ENCODE measurements at places on chromosomes 2 and 18. TPM values are rescaled to one million over a fixed set of nuclear protein-coding genes. Genes with fewer than 3 reads are reported as not detected.

DNA sequence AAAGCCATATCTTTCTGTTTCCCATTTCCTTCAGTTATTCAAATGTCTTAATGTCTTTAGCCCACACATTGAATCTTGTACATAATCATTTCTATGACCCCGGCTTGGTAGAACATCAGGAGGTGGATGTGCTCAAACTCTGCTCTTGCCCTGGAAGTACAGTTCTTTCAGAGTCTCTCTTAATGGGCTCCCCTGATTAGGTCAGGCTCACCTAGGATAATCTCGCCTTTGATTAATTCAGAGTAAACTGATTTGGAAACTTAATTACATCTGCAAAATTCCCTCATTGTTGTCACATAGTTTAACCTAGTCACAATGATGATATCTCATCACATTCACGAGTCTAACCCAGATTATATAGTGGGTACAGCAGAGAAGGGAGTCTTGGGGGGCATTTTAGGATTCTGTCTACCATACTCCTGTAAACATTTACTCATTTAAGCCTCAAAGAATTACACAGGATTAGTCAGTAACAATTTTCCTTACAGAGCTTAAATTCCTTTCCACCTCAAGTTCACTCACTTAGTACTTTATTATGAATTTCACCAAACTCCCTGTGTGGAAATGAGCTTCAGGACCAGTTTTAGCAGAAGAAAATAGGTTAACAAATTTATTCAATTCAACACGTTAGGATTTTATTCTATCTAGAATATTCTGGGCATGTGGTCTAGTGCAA lies 135.5 kb downstream of the FHOD3 start:
- no peaks in the 10 kb centered on the region for H3K27me3 ChIP-seq
- no peaks in the 10 kb centered on the region for H3K4me1 ChIP-seq
- H3K36me3 ChIP-seq = no peaks in the 10 kb centered on the region
- no peak for DNase-seq

Gene CFC1
- not detected for total RNA-seq

DNA sequence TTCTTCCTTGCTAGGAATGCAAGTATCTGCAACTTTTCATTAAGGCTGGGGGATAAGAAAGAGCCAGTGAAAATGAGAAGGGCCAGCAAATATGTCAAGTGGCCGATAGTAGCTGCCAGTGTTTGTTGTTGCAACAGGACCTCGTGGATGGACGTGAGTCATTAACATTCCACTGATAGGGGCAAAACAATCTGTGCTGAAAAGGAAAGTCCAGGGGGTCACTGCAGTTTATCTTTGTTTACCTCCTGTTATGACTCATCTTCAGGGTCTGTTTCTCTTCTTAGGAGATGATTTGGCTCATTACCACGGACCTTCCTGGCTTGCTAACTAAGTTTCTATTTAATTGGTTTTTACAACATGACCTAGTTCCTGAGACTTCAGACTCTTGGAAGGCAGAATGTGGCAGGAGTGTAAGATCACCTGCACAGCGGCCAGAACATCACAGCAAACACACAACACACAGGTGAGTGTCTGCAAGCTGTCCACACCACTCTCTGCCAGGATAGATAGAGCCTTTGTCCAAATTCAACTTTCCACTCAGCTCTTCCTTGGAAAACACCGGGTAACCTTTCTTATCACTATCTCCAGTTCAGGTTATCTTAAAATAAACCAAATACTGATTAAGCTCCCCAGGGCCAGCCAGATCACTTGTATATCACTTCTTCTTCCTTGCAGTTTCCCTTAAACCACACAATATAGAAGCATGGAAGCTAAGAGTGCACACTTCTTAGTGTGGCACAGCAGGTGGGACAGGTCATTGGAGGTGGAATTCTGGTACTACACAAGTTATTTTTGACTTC lies 157.5 kb upstream of the LMAN1 start:
- no peaks in the 10 kb centered on the region for H3K36me3 ChIP-seq
- DNase-seq = no peak

GRCh38 chr2:86789687-86790133 lies 1.0 kb downstream of the CD8A start:
- H3K36me3 ChIP-seq = no peaks in the 10 kb centered on the region
- no peak overlapping the region for H3K4me3 ChIP-seq

Gene FAM237A
- total RNA-seq = not detected

Data from A673 (cell line).